ENCODE measurements at places on chromosomes 13 and 19.

DNA sequence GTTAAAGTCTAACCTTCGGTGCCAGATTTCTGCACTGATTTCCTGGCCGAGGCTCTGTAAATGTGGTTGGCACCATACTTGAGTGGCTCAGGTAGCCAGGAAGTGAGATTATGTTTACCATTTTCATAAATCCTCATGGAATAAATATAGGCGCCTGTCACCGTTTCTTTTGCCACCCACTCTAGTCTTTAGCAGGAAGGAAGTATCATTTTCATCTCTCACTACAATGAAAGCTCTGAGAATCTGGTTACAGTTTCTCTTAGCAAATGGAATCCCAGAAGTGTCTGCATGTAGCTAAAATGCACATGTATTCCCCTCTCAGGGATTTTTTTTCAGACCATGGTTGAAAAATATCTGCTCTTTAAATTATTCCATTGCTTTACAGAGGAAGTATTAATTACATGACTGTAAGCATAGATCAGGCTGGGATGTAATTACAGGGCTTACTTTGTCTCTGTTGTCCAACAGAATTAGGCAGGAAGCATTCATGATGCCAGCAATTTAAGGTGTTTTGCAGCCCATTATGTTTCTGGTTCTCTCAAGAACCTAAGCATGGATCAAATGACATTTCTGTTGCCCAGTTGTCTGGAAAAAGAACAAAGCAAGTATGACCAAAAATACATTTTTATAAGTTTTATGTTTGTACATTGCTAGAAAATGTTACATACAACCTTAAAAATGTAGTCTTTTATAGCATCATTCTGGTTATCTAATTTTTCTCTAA is 221.7 kb upstream of the SPRY2 start:
- no peak for DNase-seq

- DNase-seq, result peak; percentile 84
Observed at GRCh38 chr19:1747285-1748114, 5.8 kb upstream of the ONECUT3 start.

GRCh38 chr13:91904005-91904404 is 505.6 kb downstream of the GPC5 start:
- no peak for DNase-seq

GRCh38 chr19:13670846-13671245 is 93.5 kb upstream of the MRI1 start:
- DNase-seq, result no peak

GRCh38 chr19:56333506-56333905 is 18.9 kb upstream of the ZSCAN5A start:
- DNase-seq, result peak; percentile 72

GRCh38 chr13:104837756-104838155 is 1697.7 kb downstream of the EFNB2 start:
- no peak for DNase-seq

DNA sequence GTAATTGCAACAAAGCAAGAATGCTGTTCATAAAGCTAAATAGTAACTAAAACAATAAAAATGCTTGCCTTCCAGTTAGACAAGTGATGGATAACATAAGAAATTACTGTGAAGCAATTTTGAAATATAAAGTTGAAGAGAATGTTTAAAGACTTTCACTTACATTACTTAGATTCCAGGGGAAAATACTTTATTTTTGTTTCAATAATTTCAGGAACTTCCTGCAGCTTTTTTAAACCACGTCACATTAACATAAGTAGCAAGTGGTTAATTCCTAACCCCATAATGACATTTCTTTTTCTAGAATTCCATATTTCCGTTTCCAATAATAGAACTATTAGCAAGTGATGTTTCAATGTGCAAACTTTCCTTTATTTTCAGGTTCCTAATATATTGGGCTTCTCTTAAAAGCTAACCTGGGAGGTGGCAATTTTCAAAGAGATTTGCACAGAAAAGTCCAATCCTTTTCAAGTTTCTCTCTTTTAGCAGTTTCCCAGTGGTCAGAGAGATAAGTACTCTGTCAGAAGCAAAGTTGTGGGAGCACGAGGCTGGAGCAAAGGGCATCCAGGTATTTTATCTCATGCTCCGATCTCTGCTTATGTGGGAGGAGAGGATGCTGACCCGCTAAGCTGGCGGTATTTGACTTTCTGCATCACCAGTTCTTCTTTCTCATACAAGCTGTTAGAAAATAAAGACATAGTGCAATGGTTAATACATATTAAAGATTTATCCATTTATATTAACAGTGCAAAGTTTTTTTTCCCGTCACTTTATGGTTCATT is 1025.3 kb downstream of the EFNB2 start:
- no peak for DNase-seq

GRCh38 chr13:41312176-41312500 is 1.1 kb downstream of the NAA16 start:
- peak; percentile 34 for DNase-seq

DNA sequence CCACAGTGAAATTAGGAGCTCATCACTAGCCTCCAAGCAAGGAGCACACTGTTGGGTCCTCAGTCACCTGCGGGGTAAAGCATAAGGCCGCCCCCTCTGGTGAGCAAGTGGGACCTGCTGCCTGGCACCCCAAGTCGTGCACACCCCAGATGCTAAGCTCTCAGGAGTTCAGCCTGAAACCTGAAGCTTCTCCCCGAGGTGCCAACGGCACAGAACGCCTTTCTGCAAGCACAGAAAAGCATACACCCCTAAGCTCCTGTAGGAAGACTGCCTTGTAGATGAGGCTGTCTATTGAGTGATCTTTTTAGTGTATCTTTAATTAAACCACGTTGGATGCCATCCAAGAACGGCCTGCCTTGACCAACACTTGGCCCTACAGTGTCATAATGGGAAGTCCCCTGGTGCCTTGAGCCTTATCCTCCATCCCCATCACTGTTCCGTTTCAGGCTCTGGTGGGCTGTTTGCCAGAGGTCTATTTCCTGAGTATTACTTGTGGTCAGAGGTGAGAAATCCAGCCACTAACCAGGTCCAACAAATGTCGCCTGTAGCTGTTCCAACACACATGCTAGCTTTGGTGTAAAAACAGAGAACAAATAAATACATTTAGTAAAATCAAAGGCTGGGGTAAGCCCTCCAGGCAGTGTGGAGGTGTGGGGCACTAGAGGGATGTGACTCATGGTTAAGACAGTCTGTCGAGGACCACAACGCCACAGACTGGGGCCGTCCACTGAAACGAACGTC is 44.8 kb downstream of the C13orf42 start:
- DNase-seq, result no peak

GRCh38 chr13:106494506-106494905 is 41.0 kb downstream of the EFNB2 start:
- DNase-seq, result no peak

- no peak for DNase-seq
Observed at GRCh38 chr13:84985860-84986259, 813.4 kb downstream of the SLITRK6 start.

DNA sequence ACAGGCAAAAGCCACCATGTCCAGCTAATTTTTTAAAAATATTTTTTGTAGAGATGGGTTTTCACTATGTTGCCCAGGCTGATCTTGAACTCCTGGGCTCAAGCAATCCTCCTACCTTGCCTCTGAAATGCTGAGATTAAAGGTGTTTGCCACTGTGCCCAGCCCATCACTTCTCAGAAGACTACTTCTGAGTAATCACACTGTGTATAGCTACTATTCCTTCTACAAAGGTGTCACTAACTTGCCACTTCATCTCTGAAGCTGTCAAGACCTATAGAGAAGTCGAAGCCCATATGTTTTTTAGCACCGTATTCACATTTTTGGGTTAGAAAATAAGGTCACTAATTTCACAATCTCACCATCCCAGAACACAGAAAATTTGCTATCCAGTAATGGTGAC is 36.0 kb upstream of the FNDC3A start:
- no peak for DNase-seq

GRCh38 chr19:16671652-16672274 is 10.8 kb downstream of the TMEM38A start:
- no peak for DNase-seq

DNA sequence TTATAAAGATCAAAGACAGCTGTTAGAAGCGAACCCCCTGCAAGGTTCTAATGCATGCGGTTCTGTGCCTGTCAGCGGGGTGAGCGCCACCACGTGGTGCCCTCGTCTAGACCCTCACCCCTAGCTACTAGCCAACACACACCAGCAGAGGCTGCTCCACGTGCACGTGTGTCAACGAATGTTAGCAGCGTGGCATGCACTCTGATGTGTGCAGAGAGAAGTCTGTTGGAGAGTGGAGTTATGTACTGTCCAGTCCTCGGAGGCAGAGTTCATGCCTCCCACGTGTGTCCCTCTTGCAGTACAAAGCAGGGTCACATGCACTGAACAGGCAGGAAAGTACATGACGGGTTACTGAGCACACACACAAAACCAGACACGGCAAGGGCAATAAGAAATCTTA is 75.0 kb upstream of the SLC15A1 start:
- DNase-seq, result no peak

DNA sequence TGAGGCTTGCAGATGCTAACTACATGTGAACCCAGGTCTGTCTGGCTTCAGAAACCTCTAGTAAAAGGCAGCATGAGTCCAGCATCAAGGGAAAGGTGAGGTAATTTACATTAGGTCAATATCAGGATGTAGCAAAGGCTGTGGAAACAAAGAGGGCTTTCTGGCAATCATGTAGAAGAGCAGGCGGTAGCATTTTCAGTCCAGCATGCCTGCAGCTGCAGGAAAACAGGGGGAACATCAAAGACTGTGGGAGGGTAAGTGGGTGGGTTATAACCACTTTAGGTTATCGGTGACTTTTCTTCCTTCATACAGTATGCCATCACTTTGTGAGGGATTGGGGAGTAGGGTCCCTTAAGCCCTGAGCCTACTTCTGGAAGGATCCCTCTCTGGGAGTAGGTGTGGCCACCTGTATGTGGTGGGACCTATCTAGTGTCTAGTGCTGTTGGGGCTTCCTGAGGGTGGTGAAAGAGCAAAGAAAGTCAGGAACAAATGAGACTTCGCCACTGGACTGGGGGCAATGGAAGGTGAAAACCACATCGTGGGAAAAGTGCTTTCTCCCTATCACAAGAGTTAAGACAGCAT is 10.8 kb downstream of the SUGP2 start:
- DNase-seq, result no peak

GRCh38 chr19:11069561-11069960 is 19.7 kb upstream of the LDLR start:
- DNase-seq, result no peak

- DNase-seq, result no peak
Observed at GRCh38 chr19:19538785-19539166, 711 bp downstream of the CILP2 start.

- DNase-seq, result no peak
Observed at GRCh38 chr13:114204894-114205293, 25.8 kb downstream of the CFAP97D2 start.

GRCh38 chr19:35142606-35143230 is 337 bp upstream of the FXYD7 start:
- DNase-seq, result peak; percentile 43

- no peak for DNase-seq
Observed at GRCh38 chr13:95185851-95186250, 115.4 kb downstream of the ABCC4 start.

GRCh38 chr13:95713651-95714050 is 36.7 kb downstream of the DNAJC3 start:
- DNase-seq, result peak; percentile 22

GRCh38 chr13:37729876-37730275 is 131.3 kb upstream of the POSTN start:
- DNase-seq, result no peak

Data from AG08395 (cell line).